ENCODE measurements at places on chromosomes 2 and 18. TPM values are rescaled to one million over a fixed set of nuclear protein-coding genes. Genes with fewer than 3 reads are reported as not detected.

GRCh38 chr18:34647251-34647650 is 62.8 kb upstream of the DTNA start:
- no peak for DNase-seq
- peaks cover 17% of the 10 kb centered on the region for H3K4me1 ChIP-seq
- no peaks in the 10 kb centered on the region for H3K27me3 ChIP-seq
- no peaks in the 10 kb centered on the region for H3K36me3 ChIP-seq
- H3K4me3 ChIP-seq = no peak overlapping the region

LRATD1 gene
- 4.7 TPM for total RNA-seq

DNA sequence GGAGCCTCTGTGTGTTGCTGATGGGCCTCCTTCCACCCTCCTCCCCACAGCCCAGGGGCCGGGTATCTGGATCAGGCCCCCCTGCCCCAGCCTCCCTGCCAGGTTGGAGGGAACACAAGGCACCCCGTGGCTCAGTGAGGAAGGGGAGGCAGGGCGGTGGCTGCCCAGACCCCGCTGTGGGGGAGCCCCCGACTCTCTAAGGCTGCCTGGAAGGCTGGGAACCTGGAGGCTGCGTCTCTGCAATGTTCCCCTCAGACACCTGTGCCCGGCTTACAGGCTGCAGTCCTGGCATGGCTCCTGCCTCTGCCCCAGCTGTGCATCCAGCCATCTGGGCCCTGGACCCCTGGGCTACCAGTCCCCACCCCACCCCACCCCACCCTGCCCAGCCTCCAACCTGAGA is 438 bp upstream of the MAB21L4 start:
- peaks cover 13% of the 10 kb centered on the region for H3K4me1 ChIP-seq
- no peak overlapping the region for H3K27ac ChIP-seq
- DNase-seq = no peak

BOLL gene
- not detected for total RNA-seq

- no peak overlapping the region for H3K27ac ChIP-seq
- H3K4me1 ChIP-seq = no peaks in the 10 kb centered on the region
- H3K27me3 ChIP-seq = no peaks in the 10 kb centered on the region
- no peak overlapping the region for H3K4me3 ChIP-seq
- H3K36me3 ChIP-seq = peaks cover 7% of the 10 kb centered on the region
Observed at GRCh38 chr2:8885449-8886201, 48.2 kb upstream of the KIDINS220 start.

HNMT gene
- total RNA-seq = 0.28 TPM

DNA sequence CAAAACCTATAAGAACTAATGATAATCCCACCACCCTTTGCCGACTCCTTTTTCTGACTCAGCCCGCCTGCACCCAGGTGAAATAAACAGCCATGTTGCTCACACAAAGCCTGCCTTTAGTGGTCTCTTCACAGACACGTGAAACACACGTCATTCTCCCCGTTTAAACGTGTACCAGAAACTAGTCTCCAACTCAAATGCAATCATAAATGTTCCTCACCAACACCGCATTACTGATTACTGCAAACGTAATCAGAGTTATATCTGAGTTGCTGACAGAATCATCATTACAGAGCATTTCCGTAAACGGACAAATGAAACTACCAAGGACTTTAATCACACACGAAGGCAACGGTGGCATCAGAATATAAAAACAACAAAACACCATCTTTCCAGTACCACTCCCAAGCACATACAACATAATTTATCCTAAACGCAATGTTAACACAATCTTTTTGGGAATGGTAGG is 1.9 kb downstream of the CLK1 start:
- peaks cover 23% of the 10 kb centered on the region for H3K4me1 ChIP-seq
- H3K36me3 ChIP-seq = peaks cover 64% of the 10 kb centered on the region
- H3K4me3 ChIP-seq = peak overlapping the region; percentile 86
- H3K27me3 ChIP-seq = no peaks in the 10 kb centered on the region
- peak; percentile 63 for DNase-seq

DOK6 gene
- total RNA-seq = not detected

RAB31 gene
- total RNA-seq = 6.1 TPM

DNA sequence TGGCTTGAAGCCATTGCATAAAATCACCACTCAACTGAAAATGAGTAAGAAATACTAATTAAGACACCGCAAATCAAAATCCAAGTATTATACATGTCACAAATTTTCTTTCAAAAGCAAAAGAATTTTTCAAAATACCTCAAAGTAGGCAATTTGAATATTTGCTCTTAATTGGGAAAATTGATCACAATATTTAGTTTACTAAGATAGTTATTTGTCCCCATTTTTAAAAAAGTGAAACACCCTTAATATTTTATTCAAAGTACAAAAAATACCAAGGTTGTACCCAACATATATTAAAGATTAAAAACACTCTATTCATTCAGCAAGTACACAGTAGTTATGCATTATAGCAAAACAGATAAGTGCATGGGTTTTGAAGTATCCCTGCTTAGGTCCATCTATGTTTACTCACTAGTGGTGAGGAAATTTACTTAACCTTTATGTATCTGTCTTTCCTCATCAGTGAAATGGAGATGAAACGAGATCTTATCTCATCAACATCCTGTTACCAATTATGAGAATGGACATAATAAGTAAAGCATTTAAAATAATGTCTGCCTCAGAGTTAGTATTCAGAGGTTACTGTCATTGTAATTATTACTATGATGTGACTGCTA is 35.1 kb downstream of the VPS54 start:
- no peak for DNase-seq
- H3K36me3 ChIP-seq = peaks cover 7% of the 10 kb centered on the region
- no peak overlapping the region for H3K27ac ChIP-seq
- H3K27me3 ChIP-seq = no peaks in the 10 kb centered on the region
- peaks cover 16% of the 10 kb centered on the region for H3K4me1 ChIP-seq

DNA sequence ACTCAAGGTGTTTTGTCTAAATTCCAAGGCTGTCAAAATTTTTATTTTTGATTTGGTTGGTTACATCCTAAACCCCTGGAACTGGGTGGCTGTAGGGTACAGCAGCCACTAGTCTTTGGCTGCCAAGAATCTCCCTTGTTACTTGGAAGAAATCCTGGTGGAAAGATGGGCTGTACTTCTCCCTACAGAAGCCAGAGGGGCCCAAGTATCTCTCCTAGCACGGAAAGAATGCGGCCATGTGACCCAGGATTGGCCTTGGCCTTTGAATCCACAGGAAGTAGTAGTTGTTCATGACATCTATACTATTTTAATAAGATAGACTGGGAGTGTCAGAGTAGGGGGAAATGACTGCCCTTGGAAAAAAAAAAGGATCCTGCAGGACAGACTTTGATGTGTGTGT is 54.4 kb upstream of the MYO3B start:
- H3K36me3 ChIP-seq = no peaks in the 10 kb centered on the region
- H3K27ac ChIP-seq = no peak overlapping the region
- H3K4me1 ChIP-seq = peaks cover 10% of the 10 kb centered on the region
- DNase-seq = no peak
- no peaks in the 10 kb centered on the region for H3K27me3 ChIP-seq

- no peak for DNase-seq
- H3K27me3 ChIP-seq = no peaks in the 10 kb centered on the region
- no peak overlapping the region for H3K4me3 ChIP-seq
- no peak overlapping the region for H3K27ac ChIP-seq
- no peaks in the 10 kb centered on the region for H3K36me3 ChIP-seq
Observed at GRCh38 chr2:124978597-124978996, 953.5 kb downstream of the CNTNAP5 start.

DNA sequence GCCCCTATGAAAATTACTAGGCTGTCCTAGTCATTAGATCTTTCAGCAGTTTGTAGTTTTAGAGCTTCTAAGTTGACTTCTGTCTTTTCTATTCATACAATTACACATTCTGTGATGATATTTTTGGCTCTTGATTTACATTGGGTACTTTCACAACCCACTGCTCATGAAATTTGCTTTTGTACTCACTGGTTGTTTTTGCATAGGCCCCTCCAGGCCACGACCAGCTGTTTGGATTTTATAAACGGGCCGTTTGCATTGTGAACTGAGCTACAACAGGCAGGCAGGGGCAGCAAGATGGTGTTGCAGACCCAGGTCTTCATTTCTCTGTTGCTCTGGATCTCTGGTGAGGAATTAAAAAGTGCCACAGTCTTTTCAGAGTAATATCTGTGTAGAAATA is 193.8 kb downstream of the RPIA start:
- H3K27me3 ChIP-seq = peaks cover 58% of the 10 kb centered on the region
- no peak overlapping the region for H3K27ac ChIP-seq
- no peak overlapping the region for H3K4me3 ChIP-seq
- DNase-seq = no peak
- no peaks in the 10 kb centered on the region for H3K4me1 ChIP-seq

- H3K27ac ChIP-seq = no peak overlapping the region
- DNase-seq = no peak
- no peak overlapping the region for H3K4me3 ChIP-seq
Observed at GRCh38 chr2:165055082-165055851, 99.9 kb upstream of the SLC38A11 start.

GRCh38 chr2:232402518-232402917 is 4.1 kb upstream of the ALPG start:
- H3K27ac ChIP-seq = no peak overlapping the region
- no peaks in the 10 kb centered on the region for H3K4me1 ChIP-seq
- no peak overlapping the region for H3K4me3 ChIP-seq
- no peaks in the 10 kb centered on the region for H3K36me3 ChIP-seq
- no peak for DNase-seq
- H3K27me3 ChIP-seq = peaks cover 11% of the 10 kb centered on the region

FANCL gene
- 14.5 TPM for total RNA-seq

Data from MCF 10A (cell line).